ENCODE measurements at places on chromosomes 7 and 10. TPM values are rescaled to one million over a fixed set of nuclear protein-coding genes. Genes with fewer than 3 reads are reported as not detected.

- no peak for DNase-seq
Observed at GRCh38 chr10:49509771-49510303, 29.1 kb downstream of the ERCC6 start.

ARHGEF35 gene
- total RNA-seq, result 1.2 TPM

DNA sequence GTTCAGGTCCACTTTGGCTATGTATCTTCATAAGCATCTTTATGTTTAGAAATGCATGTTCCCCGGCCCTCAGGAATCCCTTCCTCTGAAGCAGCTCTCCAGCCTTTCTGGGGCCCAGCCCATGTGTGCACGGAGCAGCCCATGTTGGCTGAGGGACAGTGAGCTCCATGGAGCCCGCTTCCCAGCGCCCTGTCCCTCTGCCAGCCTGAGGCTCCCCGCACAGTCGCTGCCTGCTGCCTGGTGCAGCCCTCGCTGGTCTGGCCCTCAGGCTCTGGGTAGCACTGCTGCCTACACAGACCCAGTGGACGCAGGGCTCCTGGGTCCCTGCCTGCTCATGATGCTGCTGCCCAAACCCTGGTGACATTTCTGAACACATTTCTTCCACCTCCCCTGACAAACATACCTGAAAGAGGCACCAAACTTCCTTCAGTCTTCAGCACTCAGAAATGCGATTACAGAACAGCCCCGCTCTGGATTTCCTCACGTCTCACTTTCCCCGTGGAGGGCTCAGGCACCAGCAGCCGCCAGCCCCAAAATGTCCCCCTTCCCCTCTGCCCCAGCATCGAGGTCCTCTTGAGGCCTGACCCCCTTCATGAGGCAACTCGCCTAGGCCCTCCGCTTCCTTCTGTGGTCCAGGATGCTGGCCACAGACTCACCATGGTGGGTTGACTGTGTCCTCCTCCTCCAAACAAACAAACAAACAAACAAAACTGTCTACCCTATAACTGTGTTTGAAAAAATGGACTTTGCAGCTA lies 5.0 kb upstream of the TCERG1L start:
- DNase-seq, result no peak

BAMBI gene
- 4.8 TPM for total RNA-seq

C10orf62 gene
- total RNA-seq, result not detected

AMPH gene
- total RNA-seq, result 32.4 TPM

LIPF gene
- total RNA-seq, result not detected

GRCh38 chr10:3472287-3473051 lies 299.9 kb upstream of the PITRM1 start:
- peak; percentile 26 for DNase-seq

DNA sequence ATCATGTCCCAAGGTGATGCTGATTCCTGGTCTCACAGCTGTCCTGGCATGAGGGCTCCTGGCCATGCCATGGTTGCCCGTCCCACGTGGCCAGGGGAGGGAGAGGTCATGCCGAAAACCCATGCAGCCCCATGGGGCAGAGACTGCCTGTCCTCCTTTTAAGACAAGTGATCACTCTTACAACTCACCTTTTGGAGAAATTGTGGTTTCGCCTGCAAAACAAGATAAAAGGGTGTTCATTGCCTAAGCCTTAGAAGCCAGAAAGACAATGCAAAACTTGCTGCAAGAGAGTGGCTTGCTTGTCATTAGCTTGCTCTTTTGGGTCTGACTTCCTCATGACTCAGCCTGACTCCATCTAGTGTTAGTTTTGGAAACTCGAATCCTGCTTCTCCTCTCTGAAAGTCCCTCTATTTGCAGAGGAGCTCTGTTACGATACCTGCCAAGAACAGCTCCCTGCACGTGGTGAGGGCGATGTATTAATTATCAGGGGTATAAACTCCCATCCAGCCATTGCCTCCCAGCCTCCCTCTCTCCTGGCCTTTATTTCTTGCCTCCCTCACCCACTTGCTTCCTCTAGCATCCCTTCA lies 26.7 kb downstream of the TMEM273 start:
- no peak for DNase-seq

DNA sequence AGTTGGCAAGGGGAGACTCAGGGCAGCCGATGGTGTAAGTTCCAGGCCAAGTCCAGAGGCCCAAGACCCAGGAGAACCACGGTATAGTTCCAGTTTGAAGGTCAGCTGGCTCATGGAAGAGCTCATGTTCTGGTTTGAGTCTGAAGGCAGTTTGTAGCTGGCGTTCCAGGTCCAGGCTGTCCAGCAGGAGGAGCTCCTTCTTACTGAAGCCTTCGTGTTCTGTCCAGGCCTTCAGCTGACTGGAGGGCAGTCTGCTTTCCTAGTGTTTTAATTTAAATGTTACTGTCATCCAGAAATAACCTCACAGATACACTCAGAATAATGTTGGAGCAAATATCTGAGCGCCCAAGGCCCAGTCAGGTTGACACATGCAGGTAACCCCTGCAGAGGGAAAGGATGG lies 4.2 kb downstream of the SUN1 start:
- DNase-seq, result peak; percentile 14

CLRN3 gene
- not detected for total RNA-seq

SFTPA2 gene
- not detected for total RNA-seq

DNA sequence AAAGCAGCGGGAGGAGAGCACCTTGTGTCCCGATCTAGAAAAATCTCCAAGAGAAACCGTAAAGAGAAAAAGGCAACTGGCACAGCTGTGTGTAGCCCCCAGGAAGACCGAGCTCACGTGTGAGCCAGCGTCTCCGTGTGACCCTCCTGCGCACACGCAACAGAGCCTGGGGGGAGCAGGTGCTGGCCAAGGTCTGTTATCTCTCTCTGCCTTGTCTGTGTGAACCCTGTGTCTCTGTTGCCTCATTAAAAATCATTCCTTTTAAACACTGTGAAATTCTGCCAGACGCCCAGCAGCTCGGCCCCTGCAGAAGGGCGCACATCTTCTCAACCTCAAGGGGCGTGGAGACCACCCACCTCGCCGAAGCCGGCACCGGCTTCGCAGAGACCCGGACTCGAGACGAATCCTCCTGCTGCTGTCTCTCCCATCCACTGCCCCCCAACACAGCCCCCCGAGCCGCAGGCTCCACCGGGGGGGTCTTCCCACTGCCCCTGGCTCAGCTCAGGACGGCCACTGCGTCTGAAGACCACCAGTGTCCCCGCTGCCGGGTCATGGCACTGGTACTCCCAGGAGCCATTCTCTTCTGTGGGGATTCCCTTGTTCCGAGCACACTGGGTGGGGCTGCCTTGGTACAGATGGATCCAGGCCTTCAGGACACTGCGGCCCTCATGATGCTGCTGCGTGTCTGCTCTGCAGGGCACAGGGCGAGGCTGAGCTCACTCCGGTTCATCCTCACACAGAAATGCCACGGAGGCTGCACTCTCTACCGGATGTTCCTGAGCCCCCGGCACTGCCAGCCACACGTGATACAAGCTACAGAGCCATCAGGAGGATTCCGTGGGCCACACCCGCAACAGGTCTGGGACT lies 94.3 kb upstream of the DNAAF5 start:
- no peak for DNase-seq

- DNase-seq, result no peak
Observed at GRCh38 chr10:97981816-97982215, 48.6 kb downstream of the CRTAC1 start.

SPOCK2 gene
- 1.4 TPM for total RNA-seq

PPA1 gene
- 179 TPM for total RNA-seq

RNF133 gene
- not detected for total RNA-seq

CRHR2 gene
- 0.18 TPM for total RNA-seq

GRCh38 chr7:82789883-82790609 lies 346.5 kb upstream of the CACNA2D1 start:
- no peak for DNase-seq

DNA sequence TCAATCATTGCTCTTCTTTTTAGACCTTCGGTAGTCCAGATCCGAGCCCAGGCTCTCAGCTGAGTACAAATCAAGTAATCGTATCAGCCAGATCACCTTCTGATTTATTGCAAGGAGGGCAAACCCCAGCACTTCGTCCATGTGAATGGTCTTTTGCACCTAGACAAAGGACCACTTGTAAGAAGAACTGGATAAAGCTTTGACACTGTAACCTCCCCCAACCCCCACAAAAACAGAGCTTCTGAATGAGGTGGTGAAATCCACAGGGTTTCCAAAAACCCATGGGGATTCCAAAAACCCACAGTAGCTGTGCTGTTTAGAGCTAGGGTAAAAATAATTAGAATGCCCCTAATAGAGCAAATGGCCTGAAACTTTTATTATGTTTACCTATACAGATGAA lies 148.8 kb upstream of the ODAD2 start:
- no peak for DNase-seq

DNA sequence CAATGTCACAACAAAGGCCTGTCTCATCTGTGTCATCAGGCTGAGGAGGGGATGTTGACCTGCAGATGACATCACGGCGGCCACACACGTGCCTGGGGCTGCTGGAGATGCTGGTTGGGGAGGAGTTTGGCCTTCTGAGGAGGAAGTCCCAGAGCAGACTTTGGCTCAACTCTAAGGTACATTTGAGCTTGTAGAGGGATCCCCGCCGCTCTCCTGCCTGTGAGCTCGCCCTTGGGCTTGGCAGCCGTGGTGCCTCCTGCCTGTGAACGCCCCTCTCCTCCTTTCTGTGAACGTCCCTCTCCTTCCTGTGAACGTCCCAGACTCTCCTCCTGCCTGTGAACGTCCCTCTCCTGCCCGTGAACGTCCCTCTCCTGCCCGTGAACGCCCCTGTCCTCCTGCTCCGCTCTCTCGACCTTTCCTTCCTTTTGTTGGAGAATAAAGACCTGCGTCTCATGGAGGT lies 176.4 kb downstream of the DNAJB6 start:
- DNase-seq, result no peak

DNA sequence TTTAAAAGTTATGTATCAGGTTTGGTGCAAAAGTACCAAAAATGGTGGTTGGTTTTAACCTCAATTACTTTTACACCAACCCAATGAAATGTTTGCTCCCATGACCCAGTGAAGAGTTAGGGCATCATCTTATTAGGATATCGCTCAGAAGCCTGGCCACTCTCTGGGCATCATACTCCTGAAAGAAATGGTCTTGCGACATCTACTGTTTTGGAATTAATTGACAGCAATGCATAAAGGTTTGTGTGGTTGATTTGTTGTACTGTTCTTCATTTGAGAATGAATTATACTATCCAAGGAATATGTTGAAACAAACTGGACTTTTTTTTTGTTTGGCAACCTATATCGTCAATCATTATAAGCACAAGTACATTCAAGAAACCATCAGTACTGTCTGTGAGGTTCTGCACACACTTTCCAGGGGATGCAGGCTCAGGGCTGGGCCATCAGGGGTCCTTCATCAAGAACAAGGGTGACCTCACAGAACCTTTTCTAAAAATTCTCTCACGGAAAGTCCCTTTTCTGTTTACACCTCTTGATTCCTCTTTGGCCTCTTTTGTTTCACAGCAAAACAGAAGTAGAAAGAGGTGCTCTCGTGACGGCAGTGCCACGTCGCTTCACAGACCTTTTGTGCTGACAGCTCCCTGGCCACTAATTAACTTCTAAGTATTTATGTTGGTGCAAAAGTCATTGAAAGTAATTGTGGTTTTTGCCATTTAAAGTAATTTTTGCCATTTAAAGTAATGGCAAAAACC lies 117.2 kb upstream of the KLF6 start:
- no peak for DNase-seq

CFAP69 gene
- 2.5 TPM for total RNA-seq

NANOS1 gene
- total RNA-seq, result 3.0 TPM

CPVL gene
- total RNA-seq, result 32.9 TPM

DNA sequence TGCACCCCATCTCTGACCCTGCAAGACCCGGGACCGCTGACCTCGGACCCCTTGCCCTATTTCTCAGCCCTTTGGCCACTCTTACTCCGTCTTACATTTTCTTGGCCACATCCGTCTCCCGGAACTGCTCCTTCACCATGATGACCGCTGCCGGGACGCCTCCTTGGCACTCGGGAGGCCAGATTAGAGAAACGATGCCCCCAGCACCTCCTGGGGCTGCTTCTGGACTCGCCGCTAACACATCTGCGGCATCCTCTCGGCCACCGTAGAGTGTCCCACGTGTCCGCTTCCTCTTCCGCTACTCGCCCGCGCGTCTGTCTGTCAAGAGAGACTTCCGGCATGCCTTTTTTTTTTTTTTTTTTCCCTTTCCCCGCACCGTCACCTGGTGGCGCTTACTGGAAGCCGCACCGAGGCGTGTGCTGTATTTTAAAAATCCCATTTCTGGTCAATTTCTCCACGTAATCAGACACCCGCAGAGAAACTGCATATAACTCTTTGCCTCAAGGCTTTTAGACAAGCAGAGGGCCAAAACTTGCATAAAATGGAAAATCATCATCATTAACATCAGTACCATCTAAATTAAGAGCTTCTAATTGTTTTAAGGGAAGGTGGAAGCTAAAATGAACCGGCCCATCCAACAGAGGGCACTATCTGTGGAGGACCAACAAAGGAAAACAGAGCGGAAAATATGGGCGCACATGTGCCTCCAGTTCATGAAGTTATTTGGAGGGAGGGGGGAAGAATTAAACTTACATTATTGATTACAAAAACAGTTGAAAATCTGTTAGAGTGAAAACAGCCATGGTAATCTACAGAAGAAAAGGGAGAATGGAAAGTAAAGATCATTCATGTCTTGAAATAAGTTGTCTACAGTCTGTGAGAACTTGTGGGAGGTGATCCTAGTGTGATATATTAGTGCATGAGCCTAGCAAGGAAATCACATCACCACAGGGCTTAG lies at the start of gene POLR3A:
POLR3A (minus strand) TSS at position 247 of the 958 bp plus-strand sequence; CDS start at position 139, 108 bp downstream.
- DNase-seq, result peak; percentile 91

DNA sequence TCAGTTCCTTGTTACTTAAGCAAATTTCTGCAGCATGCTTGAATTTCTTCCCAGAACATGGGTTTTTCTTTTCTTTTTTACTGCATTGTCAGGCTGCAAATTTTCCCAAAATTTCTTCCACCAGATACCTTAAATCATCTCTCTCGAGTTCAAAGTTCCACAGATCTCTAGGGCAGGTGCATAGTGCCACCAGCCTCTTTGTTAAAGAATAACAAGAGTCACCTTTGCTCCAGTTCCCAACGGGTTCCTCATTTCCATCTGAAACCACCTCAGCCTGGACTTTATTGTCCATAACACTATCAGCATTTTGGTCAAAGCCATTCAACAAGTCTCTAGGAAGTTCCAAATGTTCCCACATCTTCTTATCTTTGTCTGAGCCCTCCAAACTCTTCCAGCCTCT lies 389.2 kb downstream of the NXPH1 start:
- no peak for DNase-seq

DNA sequence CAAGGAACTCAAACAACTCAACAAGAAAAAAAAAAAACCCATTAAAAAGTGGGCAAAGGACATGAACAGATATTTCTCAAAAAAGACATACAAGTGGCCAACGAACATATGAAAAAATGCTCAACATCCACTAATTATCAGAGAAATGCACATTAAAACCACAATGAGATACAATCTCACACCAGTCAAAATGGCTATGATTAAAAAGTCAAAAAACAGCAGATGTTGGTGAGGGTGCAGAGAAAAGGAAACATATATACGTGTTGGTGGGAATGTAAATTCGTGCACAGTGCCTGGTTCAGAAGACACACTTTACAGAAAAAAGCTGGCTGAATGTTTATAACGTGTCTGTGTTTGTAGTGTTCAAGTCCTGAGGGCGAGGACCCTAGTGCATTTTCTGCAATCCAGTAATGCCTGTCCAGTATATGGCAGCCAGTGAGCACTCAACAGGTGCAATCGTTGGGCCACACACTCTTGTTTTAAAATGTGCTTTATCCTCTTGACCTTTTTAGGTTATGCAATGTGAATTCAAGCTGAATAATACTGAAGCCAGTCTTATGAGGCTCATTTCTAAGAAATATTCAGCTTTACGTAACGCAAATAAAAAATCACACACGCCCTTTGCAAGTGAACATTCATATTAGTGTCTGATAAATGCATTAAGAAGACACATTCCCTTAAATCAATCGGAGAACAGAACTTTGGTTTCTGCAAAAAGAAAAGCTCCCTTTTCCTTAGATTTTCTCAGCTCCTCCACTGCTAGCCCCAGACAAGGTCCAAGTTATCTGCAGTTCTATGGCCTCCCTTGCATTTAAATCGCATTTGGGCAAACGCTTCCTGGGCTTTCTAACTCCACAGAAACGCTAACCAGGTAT lies 813 bp upstream of the MTURN start:
- no peak for DNase-seq

Measured in neural crest cell (in vitro differentiated cells).